H9 (cell line): ENCODE measurements at places on chromosomes 16 and 17.

DNA sequence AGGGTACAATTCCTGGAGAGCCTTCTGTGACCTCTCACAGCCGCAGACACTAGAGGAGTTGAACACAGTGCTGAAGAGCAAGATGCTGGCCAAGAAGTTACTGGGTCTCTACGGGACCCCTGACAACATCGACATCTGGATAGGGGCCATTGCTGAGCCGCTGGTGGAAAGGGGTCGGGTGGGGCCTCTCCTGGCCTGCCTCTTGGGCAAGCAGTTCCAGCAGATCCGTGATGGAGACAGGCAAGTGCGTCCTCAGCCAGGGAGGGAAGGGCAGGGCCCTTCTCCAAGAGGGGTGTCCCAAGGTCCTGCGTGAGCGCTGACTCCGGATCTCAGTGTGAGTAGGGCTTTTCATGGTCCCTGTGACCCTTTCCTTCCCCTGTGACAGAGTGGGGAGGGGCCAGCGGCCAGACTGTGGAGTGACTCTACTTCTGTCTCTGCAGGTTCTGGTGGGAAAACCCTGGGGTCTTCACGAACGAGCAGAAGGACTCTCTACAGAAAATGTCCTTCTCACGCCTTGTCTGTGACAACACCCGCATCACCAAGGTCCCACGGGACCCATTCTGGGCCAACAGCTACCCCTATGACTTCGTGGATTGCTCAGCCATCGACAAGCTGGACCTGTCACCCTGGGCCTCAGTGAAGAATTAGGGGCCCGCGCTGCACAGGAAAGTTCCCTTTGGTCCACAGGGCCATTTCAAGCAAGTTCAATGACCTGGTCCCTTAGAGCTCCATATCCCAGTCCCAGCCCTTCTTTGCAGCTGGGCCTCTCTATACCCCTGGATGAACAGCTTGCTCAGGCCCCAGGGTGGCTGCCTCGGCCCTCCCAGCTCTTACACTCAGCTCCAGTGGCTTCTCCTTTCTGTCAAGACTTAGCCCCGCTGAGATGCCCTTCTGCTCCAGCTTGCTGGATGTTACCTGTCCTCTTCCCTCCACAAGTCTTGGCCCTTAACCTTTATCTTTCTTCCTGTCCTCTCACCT, 13.1 kb downstream of the MPO start:
- H3K27me3 ChIP-seq: no peaks in the 10 kb centered on the region
- H3K4me3 ChIP-seq: no peak overlapping the region
- no peak for DNase-seq

DNA sequence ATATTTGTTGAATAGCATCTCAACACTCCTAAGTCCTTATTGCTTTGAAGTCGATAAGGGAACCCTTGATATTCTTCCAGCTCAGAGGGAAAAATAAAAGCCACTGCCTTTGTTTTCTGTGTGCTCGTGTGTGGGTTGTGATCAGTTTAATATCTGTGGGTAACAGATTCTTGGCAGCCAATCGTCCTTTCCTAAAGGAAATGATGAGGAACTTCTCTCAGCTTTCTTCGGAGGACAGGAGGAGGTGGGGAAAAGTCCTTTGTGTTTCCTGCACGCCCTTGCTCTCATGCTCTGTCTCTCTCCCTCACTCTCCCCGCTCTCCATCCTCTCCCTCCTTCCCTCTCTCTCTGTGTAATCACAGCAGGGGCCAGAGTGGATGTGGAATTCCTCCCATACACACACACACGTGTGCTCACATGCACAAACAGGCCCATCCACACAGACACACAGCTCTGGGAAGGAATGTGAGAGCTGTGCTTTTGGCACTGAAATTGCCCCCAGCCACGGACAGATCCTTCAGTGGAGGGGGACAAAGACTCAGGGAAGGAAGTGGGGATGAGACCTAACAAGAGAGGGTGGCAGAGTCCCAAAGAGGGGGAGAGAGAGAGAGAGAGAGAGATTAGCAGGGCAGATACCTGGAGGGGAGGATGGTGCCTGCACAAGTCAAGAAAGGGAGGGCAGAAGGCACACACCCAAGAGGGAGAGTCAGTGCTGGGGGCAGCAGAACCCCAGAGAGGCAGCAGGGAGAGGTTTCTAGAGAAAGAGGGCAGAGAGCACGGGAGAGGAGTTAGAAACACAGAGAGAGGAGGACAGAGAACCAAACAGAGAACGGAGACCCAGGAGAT, 83.5 kb upstream of the PLCG2 start:
- no peak overlapping the region for H3K4me3 ChIP-seq
- H3K27me3 ChIP-seq: no peaks in the 10 kb centered on the region
- DNase-seq: no peak
- no peaks in the 10 kb centered on the region for H3K4me1 ChIP-seq
- H3K36me3 ChIP-seq: peaks cover 44% of the 10 kb centered on the region

DNA sequence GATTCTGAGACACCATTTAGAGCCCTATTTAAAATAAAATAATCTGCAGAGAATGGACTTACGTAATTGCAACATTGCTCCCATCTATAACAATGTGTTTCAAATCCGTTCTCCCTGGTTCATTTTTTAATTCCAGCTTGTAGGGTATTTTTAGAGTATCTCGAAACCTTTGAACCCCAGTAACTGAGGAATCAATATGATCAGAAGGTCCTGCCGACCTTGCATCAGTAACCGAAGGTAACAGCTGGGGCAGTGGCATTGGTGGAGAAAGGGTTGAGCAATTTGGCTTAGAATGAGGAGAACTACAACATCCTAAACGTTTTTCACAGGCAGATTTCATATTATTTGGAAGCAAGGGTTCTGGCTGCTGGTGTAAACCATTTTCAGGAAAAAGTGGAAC, 49.3 kb downstream of the N4BP1 start:
- peaks cover 15% of the 10 kb centered on the region; the same call in 2 of the 3 replicates for H3K36me3 ChIP-seq
- DNase-seq: no peak
- no peaks in the 10 kb centered on the region for H3K27me3 ChIP-seq
- no peak overlapping the region for H3K27ac ChIP-seq

DNA sequence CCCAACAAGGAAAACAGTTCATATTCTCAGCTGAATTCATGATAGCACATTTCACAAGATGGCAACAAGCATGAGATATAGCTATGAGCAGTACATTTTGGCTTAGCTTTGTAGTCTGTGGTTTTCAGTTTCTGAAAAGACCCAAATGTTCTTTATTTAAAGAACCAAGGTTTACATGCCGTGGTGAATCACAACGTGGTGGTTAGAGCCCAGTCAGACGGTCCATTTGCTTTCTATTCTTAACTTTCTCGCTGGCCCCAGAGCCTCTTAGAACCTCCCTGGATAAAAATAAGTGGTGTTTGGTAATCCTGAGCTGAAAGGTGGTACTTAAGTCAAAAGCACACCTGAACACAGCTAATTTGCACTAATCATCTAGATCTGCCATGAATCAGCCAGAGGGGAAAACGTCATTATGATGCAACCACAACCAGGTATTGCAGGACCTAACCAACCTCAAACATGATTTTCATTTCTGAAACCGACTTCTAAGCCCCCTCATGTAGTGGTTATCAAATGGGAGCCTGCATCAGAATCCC, 18.6 kb upstream of the HAPSTR1 start:
- H3K4me1 ChIP-seq: no peaks in the 10 kb centered on the region
- DNase-seq: no peak
- no peak overlapping the region for H3K27ac ChIP-seq
- H3K4me3 ChIP-seq: no peak overlapping the region

- no peak for DNase-seq
- peaks cover 5% of the 10 kb centered on the region; the same call in 1 of the 2 replicates for H3K4me1 ChIP-seq
- H3K27ac ChIP-seq: no peak overlapping the region
- no peaks in the 10 kb centered on the region for H3K36me3 ChIP-seq
- no peak overlapping the region for H3K4me3 ChIP-seq
These were observed 127.9 kb upstream of the CDH11 start for GRCh38 chr16:65249768-65250167.
